ENCODE measurements at places on chromosomes 2 and 18.

GRCh38 chr2:81767187-81767912 lies 1462.8 kb upstream of the LRRTM1 start:
- DNase-seq, result no peak

GRCh38 chr2:147499785-147500184 lies 345.0 kb upstream of the ACVR2A start:
- DNase-seq, result no peak

GRCh38 chr2:241432824-241433448 lies 75.4 kb downstream of the STK25 start:
- no peak for DNase-seq

GRCh38 chr2:32572737-32573136 lies 55.1 kb upstream of the TTC27 start:
- no peak for DNase-seq

DNA sequence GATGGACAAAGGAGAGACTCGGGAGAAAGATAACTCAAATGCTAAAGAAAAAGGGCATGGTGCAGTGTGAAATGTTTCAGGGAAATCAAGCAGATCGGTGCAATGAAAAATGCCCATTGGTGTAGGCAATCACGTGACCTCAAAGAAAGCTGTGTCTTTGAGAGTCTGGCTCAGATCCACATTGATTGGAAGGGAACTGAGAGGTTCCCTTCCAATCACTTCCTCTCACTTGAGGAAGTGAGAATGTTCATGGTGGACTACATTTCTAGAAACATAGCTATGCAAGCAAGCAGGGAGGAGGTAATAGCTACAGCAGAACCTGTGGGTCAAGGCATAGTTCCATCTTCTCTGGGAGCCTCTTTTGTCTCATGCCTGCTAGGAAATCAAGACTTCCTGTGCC lies 187.4 kb downstream of the LPIN1 start:
- no peak for DNase-seq

GRCh38 chr18:62952807-62953206 lies 237.5 kb downstream of the PHLPP1 start:
- no peak for DNase-seq

- no peak for DNase-seq
Observed at GRCh38 chr2:44290261-44290660, 15.0 kb downstream of the SLC3A1 start.

- peak; percentile 56 for DNase-seq
Observed at GRCh38 chr2:110116033-110116710, 550 bp upstream of the MALL start.

DNA sequence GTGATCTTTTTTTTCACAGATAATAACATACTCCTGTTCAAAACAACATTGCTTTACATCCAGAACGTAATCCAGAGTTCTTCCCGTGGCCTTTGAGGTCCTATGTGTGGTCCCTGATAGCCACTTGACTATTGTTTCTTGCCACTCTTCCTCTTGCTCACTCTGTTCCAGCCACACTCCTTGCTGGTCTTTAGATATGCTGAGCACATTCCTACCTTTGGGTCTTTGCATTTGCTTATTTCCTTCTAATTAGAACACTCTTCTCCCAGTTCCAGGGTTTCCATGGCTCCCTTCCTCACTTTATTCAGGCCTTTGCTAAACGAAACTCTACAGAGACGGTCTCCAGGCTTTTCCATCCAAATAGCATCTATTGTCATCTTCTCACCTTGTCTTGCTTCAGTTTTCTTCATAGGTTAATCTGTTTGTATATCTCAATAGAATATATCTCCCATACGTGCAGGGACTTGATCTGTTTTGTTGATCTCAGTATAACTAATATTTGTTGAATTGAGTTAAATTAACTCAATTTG lies 59.9 kb downstream of the ACSL3 start:
- no peak for DNase-seq

DNA sequence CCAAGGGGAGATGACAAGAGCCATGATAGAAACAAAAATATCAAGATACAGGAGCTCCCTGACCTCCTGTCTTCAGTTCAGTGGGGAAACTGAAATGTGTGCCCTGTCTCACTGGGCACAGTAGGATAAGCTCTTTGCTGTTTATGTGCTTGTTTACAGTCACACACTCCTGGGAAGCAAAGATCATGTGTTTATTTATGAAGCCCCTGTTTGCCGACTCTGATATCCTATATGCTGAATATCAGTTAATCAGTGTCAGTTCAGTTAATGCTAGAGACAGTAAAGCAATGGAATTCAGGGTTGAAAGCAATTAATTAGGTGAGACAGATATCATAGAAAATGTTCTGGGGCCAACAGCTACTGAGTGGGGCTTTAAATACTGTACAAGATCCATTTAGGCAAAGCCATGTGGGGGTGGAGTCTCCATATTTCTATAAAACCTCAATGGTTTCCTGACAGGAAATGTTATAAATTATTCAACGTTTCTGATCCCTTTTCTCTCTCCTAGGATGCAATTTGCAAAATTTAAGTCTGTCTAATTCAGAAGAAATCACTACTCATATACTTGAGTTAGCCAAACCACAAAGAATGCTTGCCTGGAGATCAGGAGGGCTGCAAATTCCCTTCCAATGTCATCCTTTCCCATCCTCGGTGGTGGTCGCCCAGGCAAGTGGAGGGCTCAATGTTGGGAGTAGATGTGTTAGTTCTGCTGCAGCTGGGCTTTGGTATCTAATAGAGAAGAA lies 551.3 kb downstream of the CMPK2 start:
- no peak for DNase-seq

DNA sequence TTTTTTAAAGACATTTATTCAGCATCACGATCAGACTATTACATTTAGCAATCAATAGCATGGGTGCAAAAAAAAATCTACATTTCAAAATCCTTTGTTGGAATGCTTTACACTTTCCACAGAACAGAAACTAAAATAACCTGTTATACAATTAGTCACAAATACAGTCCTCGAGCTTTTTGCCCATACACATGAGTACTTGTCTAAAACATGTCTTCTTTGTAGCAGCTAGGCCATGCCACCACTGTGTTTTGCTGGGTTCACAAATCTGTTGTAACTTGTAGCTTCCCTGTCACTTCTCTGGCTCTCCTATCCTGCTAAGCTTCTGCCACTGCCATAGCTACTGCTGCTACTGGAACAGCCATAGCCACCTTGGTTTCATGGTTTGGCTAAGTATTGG lies 24.4 kb upstream of the ADAM23 start:
- no peak for DNase-seq

DNA sequence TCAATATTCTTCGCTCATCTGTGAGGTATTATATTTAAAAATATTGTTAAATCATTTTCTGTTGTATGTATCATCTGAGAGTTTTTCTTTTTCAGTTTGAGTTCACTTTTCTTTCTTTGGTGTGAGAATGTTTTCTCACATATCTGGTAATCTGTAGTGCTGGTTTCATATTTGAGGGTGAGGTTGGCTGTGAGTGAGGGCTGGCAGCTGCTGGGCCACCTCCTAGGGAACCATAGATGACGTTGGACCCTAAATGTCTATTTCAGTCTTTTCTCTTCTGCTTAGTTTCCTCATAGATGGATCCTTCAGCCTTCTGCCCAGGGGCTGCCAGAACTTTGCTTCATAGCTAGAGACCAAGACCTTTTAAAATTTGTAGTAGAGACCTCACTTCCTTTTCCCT lies 33.5 kb downstream of the MGAT5 start:
- no peak for DNase-seq

DNA sequence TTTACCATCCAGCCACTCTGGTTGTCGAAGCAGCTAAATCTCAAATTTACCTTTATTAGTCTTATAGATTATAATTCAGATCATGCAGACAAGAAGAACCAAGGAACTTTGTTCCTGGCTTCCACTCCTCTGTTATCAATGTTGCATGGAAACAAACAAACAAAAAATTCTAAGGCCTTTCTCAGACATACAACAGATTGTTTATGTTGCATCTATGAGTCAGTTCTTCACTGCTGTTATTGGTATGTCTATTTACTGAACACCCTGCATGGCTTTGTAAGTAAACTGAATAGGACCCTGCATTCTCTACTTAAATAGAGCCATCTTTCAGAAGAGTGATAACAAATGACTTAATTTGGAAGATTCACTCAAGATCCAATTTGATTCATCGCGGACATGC lies 1.6 kb upstream of the ANKRD44 start:
- no peak for DNase-seq

GRCh38 chr2:68230241-68231060 lies 21.9 kb downstream of the PPP3R1 start:
- no peak for DNase-seq

GRCh38 chr2:187232749-187233148 lies 215.3 kb downstream of the CALCRL start:
- no peak for DNase-seq

- DNase-seq, result no peak
Observed at GRCh38 chr2:23157812-23158211, 227.2 kb upstream of the KLHL29 start.

- no peak for DNase-seq
Observed at GRCh38 chr18:3429121-3429520, 20.9 kb upstream of the TGIF1 start.

DNA sequence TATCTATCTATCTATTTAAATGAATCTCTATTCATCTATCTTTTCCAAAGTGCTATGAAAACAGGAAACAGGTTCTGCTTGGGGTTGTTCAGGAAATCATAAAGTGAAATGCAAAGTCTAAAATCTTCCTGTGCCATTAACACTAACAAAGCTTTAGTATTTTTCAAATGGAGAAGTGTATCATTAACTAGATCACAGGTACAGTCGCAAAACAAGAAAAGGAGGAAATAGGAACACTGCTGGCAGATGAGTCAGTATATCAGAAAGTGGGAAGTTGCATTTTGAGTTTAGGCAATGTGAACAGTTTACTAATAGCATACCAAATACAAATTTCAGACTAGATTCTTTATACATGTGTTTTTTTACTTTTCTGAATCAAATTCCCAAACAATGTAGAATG lies 888.5 kb upstream of the FSHR start:
- no peak for DNase-seq

DNA sequence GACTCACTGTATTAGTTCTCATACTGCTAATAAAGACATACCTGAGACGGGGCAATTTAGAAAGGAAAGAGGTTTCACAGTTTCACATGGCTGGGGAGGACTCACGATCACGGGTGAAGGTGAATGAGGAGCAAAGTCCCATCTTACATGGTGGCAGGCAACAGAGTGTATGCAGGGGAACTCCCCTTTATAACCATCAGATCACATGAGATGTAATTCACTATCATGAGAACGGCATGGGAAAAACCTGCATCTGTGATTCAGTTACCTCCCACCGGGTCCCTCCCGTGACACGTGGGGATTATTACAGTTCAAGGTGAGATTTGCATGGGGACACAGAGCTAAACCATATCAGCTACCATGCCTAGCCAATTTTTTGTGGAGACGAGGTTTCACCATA lies 168.2 kb downstream of the NEDD4L start:
- DNase-seq, result no peak
